ENCODE measurements at places on chromosomes 16 and 17. TPM values are rescaled to one million over a fixed set of nuclear protein-coding genes. Genes with fewer than 3 reads are reported as not detected.

- no peak for DNase-seq
Observed at GRCh38 chr16:5506021-5506420, 408.4 kb upstream of the EEF2KMT start.

The DHRS7C gene
- not detected for total RNA-seq

GRCh38 chr17:4331614-4332013, 34.9 kb downstream of the UBE2G1 start:
- no peak for DNase-seq

The ABCA6 gene
- total RNA-seq, result 198 TPM

DNA sequence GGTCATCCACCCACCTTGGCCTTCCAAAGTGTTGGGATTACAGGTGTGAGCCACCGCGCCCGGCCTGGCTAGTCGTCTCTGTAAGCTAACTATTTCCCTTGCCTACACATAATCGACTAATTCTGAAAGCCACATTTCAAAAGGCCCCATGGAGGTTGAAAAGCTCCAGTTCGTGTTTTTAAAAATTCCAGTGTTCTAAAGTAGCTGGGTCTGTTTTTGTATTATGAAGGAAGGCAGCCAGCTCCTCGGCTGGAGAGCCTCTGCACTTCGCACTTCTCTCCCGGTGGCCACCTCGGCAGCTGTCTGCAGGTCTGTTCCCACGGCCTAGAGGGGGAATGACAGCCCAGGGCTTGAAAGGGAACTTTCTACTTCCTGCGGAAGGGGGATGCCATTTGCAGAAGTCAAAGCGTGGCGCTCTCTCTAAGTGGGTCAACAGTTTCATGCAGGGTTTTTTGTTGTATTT, 16.9 kb downstream of the HASPIN start:
- DNase-seq, result no peak

The NOS2 gene
- total RNA-seq, result 0.33 TPM

Measured in breast epithelium (tissue), 4 donors.